ENCODE measurements at places on chromosomes 2 and 18. TPM values are rescaled to one million over a fixed set of nuclear protein-coding genes. Genes with fewer than 3 reads are reported as not detected.
A peak's percentile ranks its signal among the peaks of the same experiment; 100 is the strongest.

- DNase-seq = peak; percentile 77
Observed at GRCh38 chr2:231052494-231053451, 3.9 kb upstream of the PSMD1 start.

Gene GCG
- not detected for total RNA-seq

DNA sequence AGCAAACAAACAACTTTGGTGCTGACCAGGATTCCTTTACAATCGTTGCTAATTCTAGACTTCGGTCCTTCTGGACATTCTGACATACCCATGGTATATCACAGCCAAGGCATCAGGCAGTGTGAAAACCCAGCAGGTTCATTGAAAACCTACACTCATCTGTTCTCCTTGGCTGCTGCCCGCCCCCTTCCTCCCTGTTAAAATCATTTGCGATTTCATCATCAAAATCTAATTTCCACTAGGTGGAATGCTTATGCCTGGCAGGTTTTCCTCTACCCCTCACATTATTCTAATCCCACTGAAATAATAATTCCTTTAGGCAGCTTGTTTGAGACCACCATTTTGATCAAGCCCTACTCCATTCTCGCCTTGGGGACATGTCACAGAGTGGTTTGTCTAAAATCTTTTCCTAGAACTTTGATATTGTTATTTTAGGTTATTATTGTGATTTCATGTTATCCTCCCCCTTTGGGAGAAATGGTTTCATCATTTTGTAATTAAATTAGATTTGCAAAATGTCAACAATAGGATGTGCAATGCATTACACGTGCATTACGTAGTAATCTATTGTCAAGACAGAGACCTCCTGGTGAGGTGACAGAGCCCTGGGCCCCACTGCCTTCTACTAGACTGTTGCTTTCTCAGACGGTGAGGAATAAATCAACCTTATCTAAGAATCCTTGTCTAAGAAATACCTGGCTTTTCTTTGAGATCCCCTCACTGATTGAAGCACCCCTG lies 31.0 kb upstream of the ASPRV1 start:
- no peak for DNase-seq

DNA sequence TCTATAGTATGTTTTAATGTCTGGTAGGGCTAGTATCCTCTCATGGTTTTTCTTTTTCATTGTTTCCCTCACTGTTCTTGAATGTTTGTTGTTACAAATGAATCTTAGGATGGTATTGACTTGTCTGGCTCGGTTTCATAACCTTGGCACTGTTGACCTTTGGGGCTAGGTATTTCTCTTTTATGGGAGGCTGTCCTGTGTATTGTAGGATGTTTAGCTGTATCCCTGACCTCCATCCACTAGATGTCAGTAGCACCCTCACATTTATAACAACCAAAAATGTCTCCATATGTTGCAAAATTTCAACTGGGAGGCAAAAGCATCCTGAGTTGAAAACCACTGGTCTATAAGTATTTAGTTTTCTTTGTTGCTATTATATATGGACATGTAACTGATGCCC lies 7.0 kb upstream of the AOX1 start:
- peak; percentile 42 for DNase-seq

DNA sequence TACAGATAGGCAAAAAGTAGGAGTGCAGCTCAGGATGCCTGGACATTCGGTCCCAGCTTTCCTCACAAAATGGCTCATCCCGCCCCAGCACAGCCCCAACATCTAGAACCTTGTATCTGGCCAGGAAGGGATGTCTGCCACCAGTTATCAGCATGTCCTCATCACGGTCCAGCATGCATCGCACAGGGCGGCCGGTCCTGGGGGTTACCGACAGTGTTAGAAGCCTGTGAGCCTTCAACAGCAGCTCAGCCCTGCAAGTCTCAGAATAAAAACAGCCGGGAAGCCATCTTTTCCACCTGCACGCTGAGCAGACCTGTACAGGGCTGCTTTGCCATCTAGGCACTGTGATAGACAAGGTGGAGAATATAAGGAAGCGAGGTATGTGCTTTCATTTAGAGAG lies 49.2 kb downstream of the XDH start:
- DNase-seq = no peak

GRCh38 chr18:32629981-32630700 lies 142.7 kb downstream of the KLHL14 start:
- no peak for DNase-seq
